ENCODE measurements at places on chromosomes 7 and 10.

DNA sequence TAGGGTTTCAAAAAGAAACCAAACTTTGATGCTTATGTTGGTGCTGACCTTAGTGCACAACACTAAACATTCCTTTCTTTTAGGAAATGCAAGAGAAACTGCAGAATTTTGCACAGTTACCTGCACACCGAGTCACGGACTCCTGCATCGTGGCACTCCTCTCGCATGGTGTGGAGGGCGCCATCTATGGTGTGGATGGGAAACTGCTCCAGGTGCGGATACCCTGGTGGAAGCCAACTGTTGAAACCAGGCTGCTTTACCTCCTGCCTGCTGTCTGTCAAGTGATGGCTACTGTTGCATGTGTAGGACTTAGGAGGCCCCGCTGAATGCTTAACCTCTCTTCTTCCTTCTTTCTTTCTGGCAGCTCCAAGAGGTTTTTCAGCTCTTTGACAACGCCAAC is 11.7 kb downstream of the CASP2 start:
- DNase-seq = no peak

DNA sequence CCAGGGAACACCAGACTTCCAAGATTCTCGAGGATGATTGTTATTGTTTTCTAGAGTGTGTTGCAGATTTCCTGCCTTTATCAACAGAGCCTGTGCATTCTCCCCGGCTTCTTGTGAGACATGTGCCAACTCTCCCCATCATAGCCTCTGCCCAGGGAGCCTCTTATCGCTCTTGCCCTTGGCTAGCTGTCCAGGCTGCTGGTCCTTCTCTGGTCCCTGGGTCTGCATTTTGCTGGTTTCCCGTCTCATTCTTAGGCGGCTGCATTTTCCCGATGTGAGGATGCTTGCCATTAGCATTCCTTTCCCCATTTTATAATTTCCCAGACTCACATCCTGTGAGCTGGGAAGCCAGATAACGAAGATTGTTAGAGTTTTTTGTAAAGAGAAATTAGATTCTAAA is 15.2 kb downstream of the SLC13A4 start:
- peak; percentile 42 for DNase-seq

DNA sequence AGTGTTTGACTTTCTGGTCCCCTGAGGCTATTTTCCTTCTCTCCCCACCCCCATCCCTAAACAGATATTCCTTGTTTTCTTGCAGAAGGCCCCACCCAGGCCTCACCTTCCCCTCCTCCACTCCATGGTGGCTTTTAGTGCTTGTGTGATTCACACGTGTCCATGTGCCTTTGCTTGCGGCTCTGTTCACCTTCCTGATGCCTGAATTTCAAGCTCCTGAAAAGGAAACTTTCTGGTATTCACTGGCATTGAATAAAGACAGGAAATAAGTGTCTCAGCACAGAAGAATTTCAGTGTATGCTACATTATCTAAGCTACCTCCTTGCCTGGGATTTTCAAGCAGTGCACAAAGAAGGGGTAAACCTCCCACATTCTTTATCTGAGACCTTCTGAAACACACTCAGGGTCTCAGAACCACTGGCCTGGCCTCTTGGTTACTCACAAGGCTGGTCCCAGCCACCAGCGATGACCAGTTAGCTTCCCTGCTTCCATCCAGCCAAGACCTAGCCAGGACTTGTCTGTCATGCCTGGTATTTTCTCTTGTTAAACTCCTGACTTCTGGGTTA is 17.2 kb upstream of the UBE2H start:
- peak; percentile 91 for DNase-seq

- no peak for DNase-seq
Measured at GRCh38 chr7:17907014-17907413, 33.3 kb downstream of the SNX13 start.

GRCh38 chr7:157462840-157463239 is 126.0 kb downstream of the DNAJB6 start:
- no peak for DNase-seq

DNA sequence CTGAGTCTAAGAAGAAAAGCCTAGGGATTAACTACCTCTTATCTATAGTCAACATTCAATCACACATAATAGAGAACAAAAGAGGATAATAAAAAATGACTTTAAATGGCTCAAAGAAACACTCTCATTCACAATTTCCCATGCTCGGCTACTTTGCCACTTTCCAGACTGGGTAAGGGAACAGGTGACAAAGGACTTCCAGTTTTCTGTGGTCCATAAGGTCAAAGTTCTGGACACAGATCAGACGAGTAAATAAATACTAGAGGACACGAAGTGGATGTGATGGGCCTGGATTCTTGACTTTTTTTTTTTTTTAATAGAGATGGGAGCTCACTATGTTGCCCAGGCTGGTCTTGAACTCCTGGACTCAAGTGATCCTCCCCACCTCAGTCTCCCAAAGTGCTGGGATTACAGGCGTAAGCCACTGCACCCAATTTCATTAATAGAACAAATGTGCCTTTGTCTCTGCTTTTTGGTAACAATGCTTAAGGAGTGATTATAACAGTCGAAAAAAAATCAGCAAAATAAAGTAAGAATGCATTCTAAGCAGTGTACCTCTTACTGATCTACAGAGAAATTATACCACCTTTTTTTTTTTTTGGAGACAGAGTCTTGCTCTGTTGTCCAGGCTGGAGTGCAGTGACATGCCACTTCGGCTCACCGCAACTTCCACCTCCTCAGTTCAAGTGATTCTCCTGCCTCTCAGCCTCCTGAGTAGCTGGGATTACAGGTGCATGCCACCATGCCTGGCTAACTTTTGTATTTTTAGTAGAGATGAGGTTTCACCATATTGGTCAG is 70.6 kb downstream of the WAPL start:
- no peak for DNase-seq

DNA sequence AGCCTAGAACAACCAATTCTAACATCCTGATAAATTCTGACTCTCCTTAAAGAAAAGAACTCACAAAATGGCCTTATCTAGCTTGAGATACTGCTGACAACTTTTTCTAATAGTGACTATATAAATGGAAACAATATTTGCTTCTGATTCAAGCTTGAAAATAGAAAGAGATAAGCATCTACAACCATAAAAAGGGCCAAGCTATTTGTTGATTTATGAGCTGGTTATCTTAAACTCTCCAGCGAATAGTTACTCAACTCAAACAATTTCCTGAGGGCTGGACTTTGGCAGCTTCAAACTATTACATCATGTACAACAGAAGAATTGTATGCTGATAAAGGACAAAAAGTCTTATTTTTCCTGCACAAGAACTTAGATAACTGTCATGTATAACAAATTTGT is 4.6 kb downstream of the USP54 start:
- DNase-seq = peak; percentile 83

DNA sequence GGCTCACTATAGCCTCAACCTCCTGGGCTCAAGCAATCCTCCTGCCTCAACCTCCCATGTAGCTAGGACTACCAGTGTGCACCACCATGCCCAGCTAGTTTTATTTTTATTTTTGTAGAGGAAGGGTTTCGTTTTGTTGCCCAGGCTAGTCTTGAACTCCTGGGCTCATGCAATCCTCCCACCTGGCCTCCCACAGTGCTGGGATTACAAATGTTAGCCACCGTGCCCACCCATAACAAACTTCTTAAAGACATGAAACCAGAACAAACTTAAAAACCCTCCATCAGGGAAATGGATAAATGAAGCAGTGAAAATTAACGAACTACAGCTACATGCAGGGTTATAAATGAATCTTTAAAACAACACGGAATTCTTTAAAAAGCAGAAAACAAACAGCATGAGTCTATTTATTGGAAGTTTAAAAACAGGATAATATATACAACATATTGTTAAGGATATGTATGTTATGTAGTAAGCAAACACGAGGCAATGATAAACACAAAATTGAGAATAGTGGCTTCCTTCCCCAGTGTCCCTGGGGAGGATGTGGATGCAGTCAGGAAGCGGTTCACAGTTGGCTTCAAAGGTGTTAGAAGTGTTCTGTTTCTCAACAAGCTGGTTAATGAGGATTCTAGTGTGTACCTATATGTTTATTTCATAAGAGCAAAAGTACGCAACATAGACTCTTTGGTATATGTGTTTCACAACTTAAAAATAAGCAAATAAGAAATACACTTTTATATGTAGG is 128.2 kb upstream of the IMMP2L start:
- no peak for DNase-seq

DNA sequence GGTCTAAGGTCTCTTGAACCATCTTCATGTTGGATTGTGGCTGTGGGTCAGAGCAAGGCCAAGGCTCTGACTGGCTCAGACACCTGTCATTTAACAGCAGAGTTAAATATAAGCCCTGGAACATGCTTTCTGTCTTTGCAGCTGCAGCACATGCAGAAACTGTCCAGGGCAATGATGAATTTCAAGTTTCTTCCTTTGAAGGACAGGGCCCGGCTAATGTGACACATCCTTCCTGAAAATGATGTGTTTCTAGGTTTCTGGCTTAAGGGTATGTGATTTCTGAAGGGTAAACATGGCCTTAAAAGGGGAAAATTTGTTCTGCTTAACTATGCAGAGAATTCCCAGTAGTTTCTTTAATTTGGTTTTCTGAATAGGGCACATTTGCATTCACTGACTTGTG is 34.0 kb upstream of the SLC35B4 start:
- no peak for DNase-seq

GRCh38 chr7:24574950-24575349 is 1.7 kb downstream of the PALS2 start:
- DNase-seq = no peak

GRCh38 chr7:122622682-122623081 is 76.2 kb downstream of the RNF133 start:
- no peak for DNase-seq

DNA sequence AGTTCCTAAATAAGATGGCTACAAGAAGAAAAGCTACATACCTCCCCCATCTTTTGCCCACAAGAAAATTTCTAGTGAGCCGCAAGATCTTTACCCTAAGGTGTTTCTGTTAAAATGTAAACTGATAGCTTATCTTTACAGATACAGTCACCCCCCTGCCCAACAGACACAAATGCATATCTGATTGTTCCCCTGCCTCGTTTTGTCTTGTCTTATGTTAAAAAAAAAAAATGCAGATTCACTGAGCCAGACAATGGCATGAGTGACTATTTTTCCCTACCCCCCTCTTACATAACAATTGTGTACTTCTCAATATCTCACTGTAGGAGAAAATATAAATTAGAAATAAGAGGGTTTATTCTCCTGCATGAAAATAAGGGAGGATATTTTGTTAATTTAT is 8.5 kb downstream of the ZNF138 start:
- DNase-seq = no peak

DNA sequence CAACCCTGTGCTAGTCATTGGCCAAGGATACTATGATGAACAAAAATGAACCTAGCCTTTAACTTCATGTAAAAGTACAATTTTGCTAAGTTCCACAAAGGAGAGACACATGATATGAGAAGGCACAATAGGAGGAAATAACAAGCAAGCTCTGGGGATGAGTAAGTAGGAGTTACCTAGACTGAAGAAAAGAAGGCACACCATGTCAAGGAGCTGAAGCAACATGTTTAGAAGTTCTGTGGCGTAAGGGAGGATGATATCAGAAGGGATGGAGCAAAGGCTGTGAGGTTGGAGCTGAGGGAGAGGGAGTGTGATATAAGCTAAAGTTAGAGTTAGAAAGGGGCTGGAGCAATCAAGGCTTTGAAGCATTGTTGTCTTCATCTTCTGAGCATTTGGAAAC is 25.6 kb downstream of the KIFBP start:
- peak; percentile 97 for DNase-seq

GRCh38 chr10:8338177-8338766 is 283.8 kb downstream of the GATA3 start:
- DNase-seq = no peak

DNA sequence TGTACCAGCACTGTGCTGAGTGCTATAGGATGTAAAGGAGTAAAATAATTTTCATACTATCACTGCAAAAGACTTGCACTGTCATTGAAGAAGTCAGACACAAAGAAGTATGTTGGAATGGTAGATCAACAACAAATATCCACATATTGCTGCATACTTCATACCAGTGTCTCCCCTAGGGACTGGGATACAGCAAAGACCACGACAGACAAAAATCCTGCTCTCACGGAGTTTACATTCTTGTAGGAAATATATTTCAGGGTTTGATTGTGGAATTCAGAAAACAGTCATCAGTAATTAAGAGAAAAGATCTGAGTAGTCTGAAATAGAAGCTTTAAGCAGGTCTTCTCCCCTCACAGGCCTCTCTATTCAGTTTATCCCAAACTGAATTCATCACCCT is 49.4 kb upstream of the PLXNA4 start:
- DNase-seq = no peak

DNA sequence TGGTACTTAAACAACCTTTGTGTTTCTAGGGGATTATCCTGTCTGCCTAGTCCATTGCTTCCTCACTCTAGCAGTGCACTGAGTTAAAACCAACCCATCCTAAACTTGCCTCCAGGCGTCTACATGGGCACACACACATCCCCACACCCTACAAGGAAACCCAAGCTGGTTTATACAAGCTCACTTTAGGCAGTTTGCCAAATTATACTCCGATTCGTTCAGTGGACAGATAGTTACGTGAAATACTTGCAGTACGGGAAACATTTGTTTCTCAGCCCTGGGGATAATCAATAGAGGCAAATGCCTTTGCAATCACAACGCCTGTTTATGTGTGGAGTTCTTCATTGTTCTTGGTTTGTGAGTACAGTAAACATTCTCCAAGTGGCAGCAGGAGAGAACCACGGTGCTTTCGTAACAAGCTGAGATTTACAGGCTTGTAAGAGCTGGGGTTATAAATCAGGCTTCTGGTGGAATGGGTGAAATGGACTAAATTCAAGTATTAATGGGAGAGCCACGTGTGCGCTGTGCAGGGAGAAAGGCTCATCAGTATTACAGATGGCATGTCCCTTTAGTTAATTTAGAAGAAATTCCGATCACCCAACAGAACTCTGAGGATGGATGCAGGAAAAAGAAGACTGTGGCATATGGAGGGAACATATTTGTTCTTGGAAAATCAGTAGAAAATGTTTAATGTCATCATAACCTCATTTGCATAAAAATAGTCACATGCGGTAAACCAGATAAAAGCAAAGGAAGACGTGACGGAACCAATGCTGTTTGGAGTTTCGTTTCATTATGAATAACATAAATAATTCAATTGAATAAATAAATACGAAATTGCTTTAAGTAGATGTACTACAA is 217.1 kb downstream of the GALNT17 start:
- DNase-seq = no peak

DNA sequence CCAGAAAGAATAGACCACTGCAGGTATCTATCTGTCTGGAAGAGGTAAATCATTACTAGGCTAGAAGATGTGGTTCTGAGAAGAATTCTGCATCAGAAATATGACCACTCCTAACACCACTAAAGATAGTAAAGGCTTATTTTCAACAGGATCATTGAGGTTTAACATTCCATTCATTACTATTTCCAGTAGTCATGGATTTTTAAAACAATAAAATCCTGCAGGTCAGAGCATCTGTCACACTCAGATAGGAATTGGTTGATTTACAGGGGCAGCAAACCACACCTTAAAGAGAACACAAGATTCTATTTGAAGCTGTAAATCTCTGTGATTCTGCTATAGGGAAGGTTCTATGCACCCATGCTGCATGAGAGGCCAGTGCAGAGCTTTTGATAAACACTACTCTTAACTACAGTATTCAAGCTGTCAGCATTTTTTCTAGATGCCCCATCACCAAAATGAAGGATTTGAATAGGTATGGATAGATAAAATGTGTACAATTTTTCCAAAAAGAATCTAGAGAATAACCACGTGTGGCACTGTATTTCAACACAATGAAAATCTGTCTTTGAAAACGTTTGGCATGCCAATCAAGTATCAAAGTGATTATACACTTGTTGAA is 14.6 kb downstream of the LRRC17 start:
- peak; percentile 11 for DNase-seq

Data from fibroblast of pulmonary artery (primary cell).